Activated T-helper 1 cell treated with anti-CD3 and anti-CD28 coated beads, Interleukin-2, amount 50 U/mL, for 16 hours (primary cell): ENCODE measurements at places on chromosomes 5 and 9.

GRCh38 chr9:16106021-16106571, 553.3 kb downstream of the CCDC171 start:
- no peak for DNase-seq

DNA sequence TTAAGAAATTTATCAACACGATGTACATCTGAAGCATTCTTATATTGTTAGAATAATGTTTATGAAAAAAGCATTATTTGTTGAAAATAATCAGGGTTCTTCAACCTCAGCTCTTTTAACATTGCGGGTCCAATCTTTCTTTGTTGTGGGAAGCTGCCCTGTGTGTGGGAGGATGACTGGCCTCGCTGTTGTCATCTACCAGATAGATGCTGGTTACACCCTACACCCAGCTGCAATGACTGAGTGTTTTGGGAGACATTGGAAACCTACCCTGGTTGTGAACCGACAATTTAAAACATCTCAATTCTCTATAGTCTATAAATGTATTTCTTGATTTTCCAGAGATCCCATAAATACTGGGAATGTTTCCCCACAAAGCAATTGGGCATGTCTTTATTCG, 794.2 kb upstream of the CDH10 start:
- no peak for DNase-seq

DNA sequence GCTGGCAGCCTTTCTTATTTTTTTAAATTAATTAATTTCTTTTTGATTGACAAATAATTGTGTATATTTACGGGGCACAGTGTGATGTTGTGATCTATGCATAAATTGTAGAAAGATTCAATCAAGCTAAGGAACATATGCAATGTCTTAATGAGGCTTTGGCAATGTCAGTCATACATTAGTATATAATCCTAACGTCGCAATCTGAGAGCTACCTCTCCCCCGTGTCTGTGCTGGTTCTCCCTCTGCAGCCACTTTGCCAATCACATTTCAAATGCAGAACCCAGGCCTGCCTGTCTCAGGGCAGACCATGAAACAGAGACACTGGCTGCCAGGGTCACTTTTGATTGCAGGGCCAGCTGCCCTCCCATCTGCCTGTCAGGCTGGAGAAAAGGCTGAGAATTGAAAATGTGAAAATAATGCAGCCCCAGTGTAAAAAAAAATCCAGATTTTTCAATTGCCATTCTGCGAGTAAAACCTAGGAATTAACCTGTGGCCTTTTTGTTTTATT, 56.3 kb downstream of the SLC24A2 start:
- no peak for DNase-seq

GRCh38 chr5:178431782-178432165, 158.4 kb downstream of the COL23A1 start:
- no peak for DNase-seq

- DNase-seq: no peak
These were observed 497.2 kb downstream of the MAT2B start for GRCh38 chr5:164002628-164003027.
